Activated CD8-positive, alpha-beta memory T cell treated with anti-CD3 and anti-CD28 coated beads for 1 hour (primary cell): ENCODE measurements at places on chromosomes 7 and 10.

- DNase-seq, result peak; percentile 80
Measured at GRCh38 chr7:63925626-63926460, 72.8 kb upstream of the ZNF722 start.

DNA sequence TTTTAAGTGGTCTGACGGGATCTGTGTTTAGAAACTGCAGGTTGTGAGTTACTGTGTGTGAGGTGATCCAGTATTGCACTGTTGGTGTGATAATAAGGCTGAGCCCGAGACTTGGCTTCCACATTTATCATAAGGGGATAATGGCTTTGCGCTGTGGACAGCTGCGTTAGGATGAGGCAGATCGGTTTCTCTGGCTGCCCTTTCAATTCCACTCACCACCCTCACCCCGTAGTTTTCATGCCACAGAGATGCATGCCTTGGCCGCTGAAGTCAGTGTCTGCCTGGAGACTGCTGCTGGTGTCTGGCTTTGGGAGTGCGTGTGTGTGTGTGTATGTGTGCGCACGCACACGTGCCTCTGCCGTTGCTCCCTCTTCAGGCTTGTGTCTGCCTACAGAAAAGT, 273.0 kb downstream of the CCDC3 start:
- DNase-seq, result no peak

DNA sequence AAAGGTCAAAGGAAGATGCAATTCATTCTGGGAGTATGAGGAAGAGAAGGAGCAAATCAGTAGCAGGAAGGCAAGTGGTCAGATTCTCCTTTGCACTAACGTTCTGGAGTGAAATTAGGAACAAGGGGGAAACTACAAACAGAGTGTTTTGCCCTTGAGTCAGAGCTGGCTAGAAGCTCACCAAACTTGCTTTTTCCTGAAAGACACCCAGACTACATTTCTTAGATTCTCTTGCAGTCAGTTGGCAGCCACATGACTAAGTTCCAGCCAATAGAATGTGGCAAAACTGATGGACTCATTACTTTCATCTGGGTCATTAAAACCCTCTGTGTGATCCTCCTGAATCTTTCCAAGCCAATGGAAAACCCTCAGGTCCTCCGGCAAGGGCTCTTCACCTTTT, 18.6 kb upstream of the DLX5 start:
- no peak for DNase-seq

GRCh38 chr7:17474724-17475344, 176.4 kb downstream of the AHR start:
- no peak for DNase-seq

GRCh38 chr7:12458520-12459131, 55.0 kb upstream of the VWDE start:
- DNase-seq, result no peak

GRCh38 chr7:37817996-37818720, 30.2 kb upstream of the NME8 start:
- no peak for DNase-seq

DNA sequence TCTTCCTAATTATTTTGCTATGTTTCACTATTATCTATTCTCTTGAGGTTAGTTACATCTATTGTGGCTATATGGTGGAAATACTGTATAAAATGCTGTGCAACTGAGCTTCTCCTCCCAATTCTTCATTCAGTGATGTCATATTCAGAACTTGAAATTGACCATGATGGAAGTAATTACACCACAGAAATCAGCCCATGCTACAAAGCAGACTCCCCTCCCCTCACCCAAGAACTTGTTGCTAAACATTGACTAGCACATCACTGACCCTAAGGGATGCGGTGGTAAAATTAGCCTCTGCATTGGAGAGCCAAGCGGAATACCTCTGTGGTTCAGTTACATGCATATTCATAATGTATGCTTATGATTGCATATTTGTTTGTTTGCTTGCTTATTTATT, 8.8 kb downstream of the CALD1 start:
- DNase-seq, result no peak

DNA sequence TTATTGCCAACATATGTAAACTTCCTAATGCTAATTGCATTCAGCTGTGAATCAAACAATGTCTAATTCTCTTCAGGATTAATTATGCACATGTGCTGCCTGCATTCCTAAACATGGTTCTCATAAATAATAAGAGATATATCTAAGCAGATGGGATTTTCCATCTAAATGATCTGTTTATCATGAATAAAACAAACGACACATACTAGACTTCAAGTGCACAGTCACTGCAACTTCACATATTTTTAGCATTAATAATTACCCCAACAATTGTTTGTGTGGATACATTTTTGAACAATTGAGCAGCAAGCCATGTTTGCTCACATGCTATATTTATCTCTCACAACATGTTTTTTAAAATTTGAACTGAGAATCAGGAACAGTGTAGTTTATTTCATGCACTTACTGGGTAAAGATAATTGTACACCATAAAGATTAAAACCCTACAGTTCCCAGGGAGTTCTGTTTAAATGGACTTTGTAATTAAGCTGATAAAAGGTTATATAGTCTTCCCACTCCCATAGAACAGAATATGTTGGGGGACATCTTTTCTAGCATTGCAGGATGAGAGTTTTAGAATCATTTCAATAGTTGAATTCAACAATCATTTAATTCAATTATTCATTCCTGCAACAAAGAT, 378.5 kb downstream of the MDFIC start:
- no peak for DNase-seq

DNA sequence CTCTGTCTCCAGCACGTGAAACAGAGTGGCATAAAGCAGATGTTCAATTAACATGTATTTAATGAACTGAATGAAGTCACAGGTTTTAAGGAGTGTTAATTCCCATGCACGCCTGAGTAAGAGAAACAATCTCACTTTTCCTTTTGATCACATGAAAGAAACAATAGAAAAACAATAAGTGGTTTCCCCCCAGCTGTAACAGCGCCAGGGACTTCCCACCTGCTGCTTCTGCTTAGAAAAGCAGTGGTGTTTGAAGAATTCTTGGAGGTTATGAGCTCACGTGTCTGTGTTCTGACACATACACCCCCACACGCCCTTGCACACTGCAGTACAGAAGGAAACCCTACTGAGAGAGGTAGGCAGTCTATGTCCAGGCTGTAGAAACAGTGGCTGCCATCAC, 51.3 kb upstream of the FRMD4A start:
- DNase-seq, result no peak

DNA sequence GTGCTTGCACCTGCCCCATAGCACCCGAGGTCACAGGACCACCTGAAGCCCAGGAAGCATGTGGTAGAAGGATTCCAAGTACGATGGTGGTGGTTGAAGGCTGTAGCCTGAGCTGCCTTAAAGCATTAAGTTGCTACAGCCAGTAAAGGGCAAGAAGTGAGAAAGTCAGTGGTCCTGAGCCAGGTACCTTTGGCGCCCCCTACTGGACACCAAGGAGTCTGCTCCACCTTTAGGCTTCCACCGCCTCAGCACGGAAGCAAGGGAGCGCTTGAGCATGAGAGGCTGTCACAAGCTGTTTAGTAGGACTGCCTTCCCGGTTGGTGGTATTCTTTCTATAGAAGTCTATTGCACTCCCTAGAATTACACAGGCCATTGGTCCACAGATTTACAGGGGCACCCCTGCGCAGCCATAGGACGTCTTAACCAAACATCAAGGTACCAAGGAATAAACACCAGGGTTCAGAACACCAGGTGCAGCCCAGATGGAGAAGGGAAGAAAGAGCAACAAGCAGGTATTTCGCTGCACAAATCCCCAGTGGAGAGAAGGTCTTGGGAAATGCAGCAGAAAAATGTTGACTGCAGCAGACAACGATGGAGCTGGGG, 2.2 kb downstream of the CRTAC1 start:
- no peak for DNase-seq

- no peak for DNase-seq
Measured at GRCh38 chr7:150388306-150388705, 9.2 kb downstream of the ZNF775 start.

GRCh38 chr10:5900247-5900646, 10.2 kb downstream of the FBH1 start:
- no peak for DNase-seq

GRCh38 chr7:157389951-157390730, 53.3 kb downstream of the DNAJB6 start:
- no peak for DNase-seq

GRCh38 chr7:142789441-142789840, 18.7 kb downstream of the PRSS2 start:
- no peak for DNase-seq

DNA sequence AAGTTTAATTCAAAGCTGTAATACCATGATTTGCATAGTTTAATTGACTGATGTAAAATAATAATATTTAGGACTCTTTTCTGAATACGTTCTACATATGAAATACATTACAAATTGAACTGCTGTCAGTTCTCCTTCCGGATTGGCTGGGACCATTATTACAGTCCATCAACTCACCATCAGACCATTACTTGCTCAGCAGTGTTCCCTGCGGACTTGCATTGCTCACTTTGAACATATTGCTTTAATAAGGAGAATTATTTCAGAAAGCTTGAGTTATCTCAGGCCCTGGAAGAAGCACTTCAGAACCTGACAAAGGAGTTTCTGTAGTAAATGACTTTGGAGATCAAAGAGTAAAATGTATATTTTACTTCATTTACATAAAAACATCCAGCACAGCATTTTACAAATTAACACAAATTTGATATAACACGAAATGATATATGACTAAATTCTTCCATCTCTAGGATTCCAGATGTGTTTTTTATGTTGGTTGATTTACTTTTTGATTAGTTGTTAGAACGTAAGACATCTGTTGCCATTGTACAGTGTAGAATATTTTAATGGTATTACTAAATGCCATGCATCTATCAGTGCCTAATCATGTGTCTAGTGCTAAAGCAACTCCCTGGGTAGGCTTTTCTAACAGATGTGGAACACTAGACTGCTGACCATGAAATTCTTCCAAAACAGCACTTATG, 418.5 kb upstream of the SEMA3A start:
- no peak for DNase-seq

GRCh38 chr7:1103009-1103788, 15.3 kb downstream of the GPER1 start:
- no peak for DNase-seq

DNA sequence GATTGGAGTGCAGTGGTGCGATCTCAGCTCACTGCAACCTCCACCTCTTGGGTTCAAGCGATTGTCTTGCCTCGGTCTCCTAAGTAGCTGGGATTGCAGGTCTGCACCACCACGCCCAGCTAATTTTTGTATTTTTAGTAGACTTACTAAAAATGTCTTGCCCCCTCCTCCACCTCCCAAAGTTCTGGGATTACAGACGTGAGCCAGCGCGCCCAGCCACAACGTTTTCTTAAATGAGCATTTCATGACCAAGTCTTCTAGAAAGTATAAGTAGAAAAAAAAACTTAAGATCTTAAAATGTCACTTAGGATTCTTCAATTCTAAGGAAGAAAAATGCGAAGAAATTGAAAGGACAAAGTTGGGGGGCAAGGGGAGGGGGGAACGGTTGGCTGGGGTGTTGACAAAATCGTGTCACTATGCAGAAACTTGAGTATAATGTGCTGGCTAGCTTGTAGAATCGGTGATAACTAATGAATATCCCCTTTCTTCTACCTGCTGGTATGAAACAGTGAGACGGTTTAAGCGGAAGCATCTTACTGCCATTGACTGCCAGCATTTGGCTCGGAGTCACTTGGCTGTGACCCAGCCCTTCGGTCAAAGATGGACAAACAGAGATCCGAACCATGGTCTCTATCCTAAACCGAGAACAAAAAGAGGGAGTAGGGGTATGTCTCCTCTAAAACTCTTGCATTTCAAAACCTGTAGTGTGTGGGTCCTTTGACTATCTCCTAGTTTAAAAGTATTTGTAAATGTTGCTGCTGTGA, 12.7 kb downstream of the FBH1 start:
- no peak for DNase-seq

DNA sequence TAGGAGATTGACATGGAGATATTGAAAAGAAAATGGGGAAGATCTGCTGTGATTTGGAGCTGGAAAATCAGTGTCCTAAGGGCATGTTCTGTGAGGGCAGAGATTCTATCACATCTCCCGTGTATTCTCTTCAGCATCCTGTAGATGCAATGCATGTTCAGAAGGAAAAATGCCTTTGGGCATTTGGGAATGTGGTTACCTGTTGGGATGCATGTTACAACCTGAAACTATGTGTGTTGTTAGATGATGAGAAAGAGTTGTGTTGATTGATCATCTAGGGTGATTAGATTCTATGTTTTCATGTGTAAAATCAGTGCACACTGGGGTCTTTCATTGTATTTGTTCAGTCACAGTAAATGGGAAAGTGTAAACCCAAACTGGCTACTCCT, 14.7 kb downstream of the CUZD1 start:
- DNase-seq, result no peak

GRCh38 chr7:29924684-29925083, 64.9 kb downstream of the SCRN1 start:
- no peak for DNase-seq

DNA sequence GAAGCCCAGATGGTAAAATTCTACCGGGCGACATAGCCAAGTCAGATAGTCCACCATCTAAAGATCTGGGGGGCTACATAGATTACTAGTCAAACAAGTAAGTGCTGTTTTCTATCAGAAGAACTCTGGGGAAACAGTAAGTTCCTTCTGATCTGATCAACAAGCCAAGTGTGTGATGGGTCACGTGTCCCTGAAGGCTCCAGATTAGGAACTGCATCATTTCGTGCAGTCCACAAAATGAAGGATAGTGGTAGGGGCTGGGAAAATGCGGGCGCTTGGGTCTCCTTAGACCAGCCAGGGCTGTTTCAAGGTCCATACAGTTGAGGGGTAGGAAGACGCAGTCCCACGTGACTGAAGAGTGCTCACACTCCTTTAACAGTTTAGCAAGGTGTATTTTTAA, 1.8 kb upstream of the CHN2 start:
- DNase-seq, result no peak

DNA sequence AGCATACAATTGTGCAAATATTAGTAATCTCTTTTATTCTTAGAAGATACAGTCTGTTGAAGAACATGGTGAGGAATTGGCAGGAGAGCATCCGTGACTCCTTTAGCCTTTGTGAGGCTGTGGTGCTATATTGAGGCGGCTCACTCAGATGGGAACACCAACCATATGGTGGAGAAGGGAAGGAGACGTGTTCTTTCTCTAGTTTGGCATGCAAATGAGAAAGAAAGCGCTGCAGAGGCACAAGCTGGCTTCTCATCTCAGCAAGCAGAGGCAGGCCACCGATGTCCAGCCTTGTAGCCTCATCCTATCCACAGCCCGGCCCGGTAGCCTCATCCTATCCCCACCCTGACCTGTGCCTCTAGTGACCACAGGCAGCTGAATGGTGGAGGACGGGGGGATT, 288.3 kb downstream of the CAMK1D start:
- no peak for DNase-seq

DNA sequence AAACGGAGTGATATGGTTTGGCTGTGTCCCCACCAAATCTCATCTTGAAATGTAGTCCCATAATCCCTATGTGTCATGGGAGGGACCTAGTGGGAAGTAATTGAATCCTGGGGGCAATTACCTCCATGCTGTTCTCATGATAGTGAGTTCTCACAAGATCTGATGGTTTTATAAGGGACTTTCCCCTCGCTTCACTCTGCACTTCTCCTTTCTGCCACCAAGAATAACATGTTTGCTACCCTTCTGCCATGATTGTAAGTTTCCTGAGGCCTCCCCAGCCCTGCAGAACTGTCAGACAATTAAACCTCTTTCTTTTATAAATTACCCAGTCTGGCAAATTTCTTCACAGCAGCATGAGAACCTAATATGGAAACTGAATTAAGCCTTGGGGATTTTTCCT, 19.1 kb downstream of the FAM3C start:
- DNase-seq, result no peak

GRCh38 chr7:96122746-96123145, 199.2 kb downstream of the SLC25A13 start:
- DNase-seq, result no peak

GRCh38 chr10:27145937-27146336, 8.2 kb downstream of the YME1L1 start:
- DNase-seq, result no peak
